ENCODE measurements at places on chromosomes 1 and 21. TPM values are rescaled to one million over a fixed set of nuclear protein-coding genes. Genes with fewer than 3 reads are reported as not detected.

The ST6GALNAC3 gene
- total RNA-seq: 0.06 TPM

The SYT14 gene
- 0.23 TPM for total RNA-seq

DNA sequence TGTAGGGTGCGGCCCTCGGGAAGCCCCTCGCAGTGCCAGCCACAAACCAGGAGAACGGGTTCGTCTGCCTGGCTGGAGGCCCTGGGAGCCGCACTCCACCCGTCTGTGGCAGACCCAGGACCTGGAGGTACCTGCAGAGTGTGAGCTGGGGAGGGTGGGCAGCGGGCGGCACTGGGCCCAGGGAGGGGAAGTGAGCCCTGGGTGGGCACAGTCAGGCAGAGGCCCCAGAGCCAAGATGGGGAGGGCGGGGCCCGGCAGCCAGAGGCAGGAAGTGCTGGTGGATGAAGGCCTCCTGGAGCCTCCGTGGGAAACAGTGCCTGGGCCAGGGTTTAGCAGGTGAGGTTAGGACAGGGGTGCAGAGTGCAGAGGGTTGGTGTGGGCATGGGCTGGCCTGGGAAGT, 4.0 kb upstream of the PEX10 start:
- no peak for DNase-seq

DNA sequence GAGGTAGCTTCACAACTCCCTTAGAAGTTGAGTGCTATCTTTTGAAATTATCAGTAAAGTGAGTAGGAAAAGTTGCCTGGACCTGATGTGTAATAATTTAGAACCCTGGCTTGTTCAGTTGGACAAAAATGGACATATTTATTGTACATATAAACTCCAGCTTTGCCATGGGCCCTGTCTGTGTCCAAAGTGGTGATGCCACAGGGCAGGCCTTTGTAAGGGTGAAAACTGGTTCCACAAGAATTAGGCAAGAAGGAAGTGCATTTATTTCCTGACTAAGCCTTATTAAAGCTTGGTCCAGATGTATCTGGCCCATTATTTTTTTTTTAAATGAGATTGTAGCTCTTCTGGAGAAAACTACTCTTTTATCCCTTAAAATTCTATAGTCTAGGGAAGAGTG, 47.9 kb downstream of the MACO1 start:
- no peak for DNase-seq

DNA sequence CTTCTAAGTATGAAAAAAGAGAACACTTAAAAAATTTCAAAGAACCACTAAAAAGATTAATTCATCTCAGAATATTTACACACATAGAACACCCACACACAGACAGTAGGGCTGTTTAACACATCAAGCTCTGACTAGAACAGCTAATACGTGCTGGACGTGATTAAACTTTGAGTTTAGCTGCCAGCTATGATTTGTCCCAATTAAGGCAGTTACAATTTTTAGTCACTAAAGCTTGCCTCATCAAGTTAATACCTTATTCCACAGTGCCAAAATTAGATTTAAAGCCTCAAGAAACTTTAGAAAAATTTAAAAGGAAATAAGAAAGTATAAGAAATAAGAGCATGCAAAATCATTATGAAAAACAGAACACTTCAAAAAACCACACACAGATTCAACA, 18.9 kb downstream of the SLC16A1 start:
- no peak for DNase-seq

The S100A7A gene
- not detected for total RNA-seq

The NT5C1A gene
- total RNA-seq: not detected

GRCh38 chr1:205794011-205794730, 18.8 kb downstream of the SLC41A1 start:
- no peak for DNase-seq

The TBX19 gene
- 2.9 TPM for total RNA-seq

DNA sequence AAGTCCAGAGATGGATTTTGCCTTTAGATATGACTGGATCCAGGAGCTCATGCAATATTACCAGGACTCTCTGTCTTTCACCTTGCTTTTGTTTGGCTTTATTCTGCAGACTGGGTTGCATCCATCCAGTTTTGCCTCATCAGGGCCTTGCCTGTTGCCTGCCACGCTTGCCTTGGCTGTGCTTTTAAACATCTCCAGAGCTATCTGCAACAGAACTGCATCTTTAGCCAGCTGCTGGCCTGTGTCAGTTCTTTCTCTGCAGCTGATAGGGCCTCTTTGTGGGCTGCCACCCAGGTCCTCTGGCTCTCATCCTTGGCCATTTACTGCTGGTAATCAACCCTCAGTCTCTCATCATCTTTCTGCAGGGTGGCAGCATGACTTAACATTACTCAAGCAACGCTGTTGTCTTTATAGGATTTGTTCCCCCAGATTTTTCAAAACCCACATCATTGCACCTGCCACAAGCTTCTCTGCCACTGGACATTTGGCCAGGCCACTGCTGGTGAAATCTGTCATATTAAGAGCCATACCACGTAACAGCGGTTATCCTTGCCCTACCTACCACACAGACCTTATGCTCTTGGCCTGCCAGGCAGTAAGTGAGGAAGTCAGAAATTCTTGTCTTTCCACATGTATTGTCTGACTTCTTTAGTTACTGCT, 24.4 kb upstream of the HUNK start:
- no peak for DNase-seq

DNA sequence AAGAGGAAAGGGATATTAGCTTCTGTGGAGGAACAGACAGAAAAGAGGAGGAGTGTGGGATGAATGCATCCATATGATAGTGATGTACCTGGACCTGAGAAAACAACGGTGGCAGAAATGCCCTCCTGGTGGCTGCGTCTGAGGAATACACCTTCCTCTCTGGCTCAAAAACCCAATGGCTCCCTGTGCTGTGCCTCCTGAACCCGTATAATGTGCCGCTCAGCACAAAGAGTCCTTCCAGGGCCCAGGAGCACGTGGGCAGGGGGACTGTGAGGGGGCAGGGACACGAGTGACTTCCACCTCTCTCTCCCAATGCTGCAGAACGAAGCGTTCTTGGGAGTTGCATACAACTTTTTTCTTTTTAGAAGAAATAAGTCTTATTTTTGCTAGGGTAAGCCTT, 31.2 kb downstream of the IRF2BP2 start:
- no peak for DNase-seq

- no peak for DNase-seq
Observed at GRCh38 chr1:226624526-226624925, 76.0 kb downstream of the STUM start.

The KRTAP10-9 gene
- not detected for total RNA-seq

The KRTAP10-1 gene
- total RNA-seq: not detected

GRCh38 chr1:51093581-51093980, 8.4 kb upstream of the C1orf185 start:
- DNase-seq: no peak

The TFF2 gene
- total RNA-seq: not detected

The ZNF593OS gene
- not detected for total RNA-seq

GRCh38 chr1:96364576-96364975, 357.0 kb upstream of the PTBP2 start:
- no peak for DNase-seq

GRCh38 chr21:16020878-16021277, 291.1 kb downstream of the USP25 start:
- no peak for DNase-seq

DNA sequence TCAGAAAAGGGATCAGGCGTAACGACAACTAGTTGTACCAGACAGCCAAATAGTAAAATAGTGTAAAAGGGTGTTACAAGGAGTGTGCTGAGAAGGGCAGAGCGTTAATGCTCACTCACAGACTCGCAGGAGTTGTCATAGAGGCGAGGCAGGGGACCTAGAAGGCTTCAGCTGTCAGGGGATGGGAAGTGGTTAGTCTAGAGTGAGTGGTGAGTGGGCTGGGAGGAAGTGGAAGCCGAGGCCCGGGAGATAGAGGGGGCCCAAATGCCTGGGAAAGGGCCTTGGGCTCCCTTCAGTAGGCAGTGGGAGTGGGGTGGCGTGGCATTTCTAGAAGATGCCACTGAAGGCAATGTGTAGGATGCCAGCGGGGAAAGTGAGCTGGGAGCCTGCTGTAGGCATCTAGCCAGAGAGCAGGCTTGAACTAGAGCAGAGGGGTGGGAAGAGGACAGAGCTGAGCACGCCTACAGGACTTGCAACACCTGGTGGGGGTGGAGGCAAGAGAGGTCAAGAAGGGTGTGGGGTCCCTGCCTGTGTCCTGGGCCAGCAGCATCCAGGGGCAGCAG, 10.3 kb downstream of the SLC6A17 start:
- DNase-seq: no peak

DNA sequence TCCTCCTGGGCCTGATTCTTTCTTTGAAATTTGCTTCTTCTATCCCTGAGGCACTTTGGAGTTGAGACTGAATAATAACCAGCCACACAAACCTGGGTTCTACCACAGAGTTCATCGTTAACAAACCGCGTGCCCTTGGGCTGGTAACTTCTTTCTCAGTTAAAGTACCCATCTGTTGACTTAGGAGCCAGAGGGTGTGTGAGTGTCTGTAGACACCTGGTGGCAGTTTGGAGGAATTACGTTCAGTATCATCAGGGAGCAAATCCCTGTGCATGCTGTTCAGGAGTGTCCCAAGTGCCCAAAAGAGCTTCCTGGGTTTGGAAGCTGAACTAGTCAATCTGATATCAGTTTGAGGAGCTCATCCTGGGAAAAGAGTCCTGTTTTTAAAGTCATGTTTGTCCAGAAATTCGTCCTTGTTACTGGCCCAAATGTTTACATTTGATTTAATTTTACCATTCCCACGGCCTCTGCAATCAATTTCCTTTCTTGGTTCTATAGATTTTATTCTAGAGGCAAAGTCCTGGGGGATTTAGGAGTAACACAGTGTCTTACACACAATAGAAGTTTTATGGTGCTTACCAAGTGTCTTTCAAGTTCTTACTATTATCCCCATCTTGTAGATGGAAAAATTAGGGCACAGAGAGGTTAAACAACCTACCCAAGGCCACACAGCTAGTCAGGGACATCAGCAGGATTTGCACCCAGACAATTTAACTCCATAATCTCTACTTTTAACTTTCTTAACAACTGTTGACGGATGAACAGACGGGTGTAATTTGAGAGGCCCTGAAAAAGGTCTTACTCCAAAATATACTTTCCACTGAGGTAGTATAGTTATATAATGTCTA, 26.7 kb upstream of the RPTN start:
- DNase-seq: peak; percentile 62

DNA sequence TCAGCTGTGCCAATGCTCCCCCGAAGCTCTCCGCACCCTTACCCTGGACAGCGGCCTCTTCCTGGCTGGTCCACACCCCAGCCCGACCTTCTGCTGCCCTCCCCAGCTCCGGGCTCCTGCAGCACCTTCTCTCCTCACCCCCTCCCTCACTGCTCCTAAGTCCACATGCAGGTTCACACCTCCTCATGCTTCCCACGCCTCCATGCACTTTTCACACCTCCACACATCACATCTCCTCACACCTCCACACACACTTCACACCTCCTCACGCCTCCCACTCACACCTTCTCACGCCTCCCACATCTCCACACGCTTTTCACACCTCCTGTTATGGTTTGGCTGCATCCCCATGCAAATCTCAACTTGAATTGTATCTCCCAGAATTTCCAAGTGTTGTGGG, 18.9 kb downstream of the GPR137B start:
- no peak for DNase-seq
